NCI-H345 (cell line): ENCODE measurements at places on chromosomes 2 and 18.

GRCh38 chr2:8152392-8153257, 529.2 kb upstream of the ID2 start:
- DNase-seq: no peak

- DNase-seq: no peak
Measured at GRCh38 chr18:26708806-26709716, 156.4 kb downstream of the AQP4 start.

DNA sequence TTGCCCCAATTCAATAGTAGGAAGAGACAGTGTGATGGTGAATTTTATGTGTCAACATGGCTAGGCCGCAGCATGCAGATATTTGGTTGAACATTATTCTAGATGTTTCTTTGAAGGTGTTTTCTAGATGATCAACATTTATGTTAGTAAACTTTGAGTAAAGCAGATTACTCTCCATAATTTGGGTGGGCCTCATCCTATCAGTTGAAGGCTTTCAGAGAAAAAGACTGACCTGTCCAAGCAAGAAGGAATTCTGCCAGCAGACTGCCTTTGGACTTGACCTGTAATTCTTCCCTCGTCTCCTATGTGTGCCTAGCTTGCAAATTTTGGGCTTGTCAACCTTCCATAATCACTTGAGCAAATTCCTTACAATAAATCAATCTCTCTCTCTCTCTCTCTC, 8.3 kb upstream of the GRP start:
- no peak for DNase-seq

DNA sequence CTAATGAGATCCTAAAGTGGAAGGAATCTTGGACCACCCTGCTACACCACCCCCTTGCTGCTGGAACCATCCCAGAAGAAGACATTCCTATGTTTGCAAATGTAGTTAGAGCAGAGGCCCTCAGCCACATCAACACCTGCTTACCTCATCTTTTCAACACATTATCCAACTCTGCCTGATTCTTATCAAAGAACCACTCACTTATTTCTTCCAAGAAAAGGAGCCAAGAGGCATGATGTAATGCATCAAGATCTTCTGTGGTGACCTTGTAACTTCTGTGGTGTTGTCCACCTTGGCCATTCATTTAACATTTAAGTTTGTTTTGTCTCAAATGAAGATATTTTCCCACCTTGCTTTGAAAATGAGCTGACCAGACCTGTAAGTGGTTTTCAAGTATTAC, 338.1 kb downstream of the CTNNA2 start:
- no peak for DNase-seq

DNA sequence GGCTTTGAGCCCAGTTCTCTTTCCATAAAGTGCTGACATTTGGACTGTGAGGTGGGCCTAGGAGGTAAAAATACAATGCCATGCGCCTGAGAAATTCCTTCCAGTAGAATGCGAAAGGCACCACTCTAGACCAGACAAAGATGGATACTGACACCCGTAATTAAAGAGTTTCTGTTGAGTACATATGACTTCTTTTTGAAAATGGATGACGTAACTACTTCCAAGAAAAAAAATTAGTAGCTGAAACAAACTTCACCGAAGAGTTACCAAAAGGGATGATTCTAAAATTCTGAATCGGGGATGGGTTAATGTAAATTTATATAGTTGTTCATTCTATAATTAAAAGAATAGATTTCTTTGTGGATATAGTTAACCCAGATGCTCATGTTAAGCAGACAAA, 146.8 kb downstream of the ALK start:
- no peak for DNase-seq

GRCh38 chr18:32805354-32805753, 32.5 kb upstream of the KLHL14 start:
- DNase-seq: no peak

DNA sequence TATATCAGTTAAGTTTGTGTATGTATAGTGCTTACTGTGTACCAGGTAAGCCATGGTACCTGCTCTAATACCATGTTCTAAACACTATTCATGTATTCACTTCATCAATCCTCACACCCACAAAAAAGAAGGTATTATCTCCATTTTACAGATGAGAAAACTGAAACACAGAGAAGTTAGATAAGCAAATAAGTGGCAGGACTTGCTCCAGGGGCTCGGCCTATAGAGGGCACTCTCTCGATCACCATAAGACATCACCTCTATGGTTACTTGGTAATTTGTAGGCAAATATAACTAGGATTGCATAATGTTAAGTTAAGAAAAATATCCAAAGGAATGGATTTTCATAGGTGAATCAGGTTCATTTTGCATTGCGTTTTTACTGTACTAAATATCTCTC, 118.1 kb upstream of the FN1 start:
- no peak for DNase-seq

DNA sequence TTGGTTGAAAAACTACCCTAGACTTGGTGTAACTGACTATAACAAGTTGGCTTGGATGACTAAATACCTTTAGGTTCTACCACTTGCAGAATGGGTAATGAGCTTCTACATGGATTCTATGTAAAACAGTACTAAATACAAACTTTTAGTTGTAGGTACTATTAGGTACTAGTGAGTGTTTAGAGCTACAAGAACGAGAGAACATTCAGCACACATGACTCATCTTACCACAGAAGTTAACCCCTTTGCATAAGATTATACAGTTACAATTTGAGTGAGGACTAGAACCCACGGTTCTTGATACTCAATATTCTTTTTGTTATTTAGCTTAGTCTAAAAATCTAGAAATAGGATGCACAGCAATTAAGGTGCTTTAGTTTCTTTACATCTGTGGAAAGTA, 101.7 kb upstream of the TFCP2L1 start:
- DNase-seq: no peak

DNA sequence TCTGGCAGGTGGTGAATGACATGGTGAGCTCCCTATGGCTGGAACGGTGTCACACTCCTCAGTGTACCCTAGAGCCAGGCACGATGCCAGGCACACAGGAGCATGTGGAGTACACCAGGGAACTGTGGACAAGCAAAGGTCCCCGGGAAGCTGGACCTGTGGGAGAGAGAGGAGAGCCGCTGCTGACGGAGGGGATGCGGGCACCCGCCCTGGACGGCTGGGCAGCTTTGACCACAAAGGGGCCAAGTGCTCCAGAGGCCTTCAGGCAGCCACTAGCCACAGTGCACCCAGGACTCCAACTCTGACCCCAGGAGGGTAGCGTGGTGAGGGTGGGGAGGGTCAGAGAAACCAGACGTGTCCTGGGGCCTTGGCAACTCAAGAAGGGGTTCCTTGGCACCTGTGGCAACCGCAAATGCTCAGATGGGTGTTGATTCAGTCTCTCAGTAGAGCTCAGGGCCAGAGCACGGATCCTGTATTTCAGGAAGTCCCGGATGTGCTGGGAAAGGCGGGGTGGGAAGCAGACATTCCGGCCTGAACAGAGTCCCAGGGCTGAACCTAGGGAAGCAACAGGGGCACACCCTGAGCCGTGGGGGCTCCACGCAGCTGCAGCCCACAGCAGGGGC, 2.3 kb upstream of the MAB21L4 start:
- DNase-seq: no peak

DNA sequence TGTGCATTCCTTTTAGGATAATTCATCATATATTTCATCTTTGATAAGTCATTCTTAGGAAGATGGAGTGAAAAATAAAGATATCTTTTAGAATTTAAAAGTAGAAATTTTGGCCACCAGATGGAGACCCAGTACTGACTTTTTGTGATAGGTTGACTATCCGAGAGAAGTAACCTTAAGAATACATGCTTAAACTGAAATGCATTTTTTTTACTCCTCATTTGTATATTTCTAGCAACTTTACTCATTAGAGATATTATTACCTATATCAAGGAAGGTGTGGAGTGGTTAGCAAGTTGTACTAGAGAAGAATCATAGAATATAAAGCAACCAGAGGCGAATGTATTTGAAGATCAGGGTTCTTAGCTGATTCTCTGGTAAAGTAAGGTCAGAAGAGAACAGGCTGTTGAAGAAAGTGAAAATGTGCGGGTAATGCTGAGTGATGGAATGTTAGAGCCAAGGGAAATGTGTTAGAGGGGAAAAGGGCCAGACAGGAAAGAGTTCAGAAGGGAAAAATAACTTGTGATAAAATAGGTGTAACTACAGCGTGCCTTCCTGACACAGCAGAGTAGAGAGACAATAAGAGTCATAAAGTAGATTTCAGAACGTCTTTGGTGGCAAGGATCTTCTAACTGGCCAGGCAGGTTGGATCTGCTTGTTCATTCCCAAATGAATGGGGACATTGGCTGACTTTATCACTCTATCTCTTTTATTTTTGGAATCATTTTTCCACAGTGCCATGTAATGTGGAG, 52.3 kb downstream of the TDRD15 start:
- peak; percentile 54 for DNase-seq

GRCh38 chr2:190532581-190532980, 1.9 kb downstream of the NEMP2 start:
- no peak for DNase-seq

DNA sequence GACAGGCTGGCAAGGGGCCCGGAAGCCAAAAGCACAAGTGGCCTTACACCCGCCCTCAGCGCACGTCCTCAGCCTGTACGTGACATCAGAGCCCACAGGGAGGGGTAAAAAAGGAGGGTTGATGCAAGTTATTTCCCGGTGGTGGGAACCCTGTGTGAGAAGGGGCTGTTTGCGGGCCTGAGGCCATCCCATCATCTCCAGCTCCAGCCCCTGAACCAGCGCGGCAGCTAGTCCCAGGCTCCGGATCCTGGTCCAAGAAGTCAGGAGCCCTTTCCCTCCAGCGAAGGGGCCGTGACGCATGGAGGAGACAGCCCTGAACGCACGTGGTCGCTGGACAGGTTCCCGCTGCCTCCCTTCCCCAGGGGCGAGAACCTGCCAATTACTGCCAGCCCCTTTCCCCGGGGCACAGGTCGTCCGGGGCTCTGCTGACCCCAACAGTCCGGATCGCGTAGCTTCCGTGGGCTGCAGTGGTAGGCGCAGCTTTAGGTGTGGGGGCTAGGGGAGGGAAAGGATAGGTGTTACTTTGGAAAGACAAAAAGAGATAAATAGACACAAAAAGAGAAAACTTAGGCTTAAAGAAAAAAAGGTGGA, 1.3 kb upstream of the LRP2 start:
- DNase-seq: peak; percentile 54

DNA sequence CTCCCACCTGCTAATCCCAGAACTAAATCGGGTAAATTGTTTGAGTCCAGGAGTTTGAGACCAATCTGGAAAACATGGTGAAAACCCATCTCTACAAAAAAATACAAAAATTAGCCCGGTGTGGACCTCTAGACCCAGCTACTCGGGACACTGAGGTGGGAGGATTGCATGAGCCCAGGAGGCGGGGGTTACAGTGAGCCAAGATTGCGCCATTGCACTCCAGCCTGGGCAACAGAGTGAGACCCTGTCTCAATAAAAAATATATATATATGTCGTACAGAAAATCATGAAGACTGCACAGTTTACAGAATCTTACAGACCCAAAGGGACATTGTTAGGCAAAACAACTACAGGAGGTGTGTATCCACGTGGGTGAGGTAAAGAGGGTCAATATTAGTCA, 4.0 kb upstream of the DPY30 start:
- DNase-seq: no peak

DNA sequence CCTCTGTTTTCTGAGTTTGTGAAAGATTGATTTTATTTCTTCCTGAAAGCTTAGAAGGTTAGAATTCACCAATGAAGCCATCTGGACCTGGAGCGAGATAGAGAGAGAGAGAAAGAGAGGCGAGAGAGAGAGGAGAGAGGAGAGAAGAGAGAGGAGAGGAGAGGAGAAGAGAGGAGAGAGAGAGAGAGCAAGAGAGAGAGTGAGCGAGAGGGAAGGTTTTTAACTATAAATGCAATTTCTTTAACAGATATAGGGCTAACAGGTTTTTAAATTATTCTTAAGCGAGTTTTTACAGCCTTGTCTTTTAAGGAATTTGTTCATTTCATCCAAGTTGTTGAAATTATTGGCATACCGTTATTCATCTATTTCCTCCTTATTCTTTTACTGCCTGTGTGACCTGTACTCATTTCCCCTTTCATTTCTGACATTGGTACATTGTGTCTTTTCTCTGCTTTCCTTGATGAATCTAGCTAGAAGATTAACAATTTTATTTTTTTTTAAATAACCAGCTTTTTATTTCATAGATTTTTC, 56.1 kb downstream of the BABAM2 start:
- no peak for DNase-seq

DNA sequence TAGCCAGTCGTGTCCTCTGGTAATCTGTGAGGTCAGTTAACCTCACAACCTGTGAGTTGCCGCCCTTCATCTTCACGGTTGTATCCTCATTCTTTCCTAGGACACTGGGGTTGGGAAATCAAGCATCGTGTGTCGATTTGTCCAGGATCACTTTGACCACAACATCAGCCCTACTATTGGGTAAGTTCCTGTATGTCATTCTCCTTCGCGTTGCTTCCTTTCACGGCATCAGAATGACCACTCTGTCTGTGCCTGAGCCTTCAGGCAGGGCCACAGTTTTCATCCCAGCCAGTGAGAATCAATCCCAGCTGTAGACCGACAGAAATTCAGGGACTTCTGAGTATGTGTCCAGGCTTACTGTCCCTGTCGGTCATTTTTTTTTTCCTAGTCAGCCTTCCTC, 67.1 kb downstream of the RAB31 start:
- no peak for DNase-seq

DNA sequence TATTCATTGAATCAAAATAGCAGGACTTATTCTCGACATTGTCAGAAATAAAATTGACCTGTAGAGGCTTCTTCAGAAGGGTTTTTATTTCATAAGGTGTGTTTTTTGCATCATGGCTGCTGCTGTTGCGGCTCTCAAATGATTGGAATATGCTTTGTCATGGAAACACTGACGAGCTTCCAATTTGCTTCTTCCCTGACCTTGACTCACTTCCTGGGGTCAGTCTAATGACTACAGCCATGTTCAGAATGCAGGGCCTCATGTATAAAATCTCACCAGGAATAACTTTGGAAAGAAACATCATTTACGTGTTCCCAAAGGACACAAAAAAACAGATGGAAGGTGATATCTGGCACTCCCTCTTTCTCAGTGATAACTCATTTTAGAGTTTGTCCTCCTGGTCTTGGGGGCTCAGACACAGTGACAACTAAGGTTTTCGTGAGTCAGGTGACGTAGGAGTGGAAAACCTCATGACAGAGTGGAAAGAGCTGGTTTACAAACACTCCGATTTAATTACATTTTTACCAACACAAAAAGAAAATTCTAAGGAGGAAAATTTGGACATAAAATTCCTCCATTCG, 467.0 kb upstream of the RAB12 start:
- DNase-seq: no peak

GRCh38 chr18:46767217-46767616, 10.4 kb upstream of the ST8SIA5 start:
- DNase-seq: no peak
